Thymus (tissue), 14 donors: ENCODE measurements at places on chromosomes 7 and 10. TPM values are rescaled to one million over a fixed set of nuclear protein-coding genes. Genes with fewer than 3 reads are reported as not detected.

DNA sequence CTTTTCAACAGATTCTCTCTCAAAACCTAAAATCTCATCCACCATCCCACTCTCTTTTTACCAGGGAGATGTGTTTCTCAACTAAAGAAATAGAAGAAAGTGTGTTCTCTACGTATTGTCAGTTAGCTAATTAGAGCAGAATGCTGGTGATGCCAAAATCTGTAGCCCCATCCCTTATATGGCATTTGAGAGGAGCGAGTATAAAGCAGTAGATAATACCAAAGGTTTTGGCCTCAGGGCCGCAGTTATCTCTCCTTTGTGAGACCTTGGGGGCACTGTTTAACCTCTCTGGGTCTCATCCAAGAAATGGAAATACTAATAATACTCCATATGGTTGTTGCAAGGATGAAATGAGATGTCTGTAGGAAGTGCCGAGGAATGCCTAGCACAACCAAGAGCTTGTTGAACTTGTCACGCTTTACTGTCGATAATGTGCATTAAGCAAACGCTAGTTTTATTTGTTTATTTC lies 456 bp upstream of the DLD start:
- peaks cover 6% of the 10 kb centered on the region for H3K4me1 ChIP-seq
- H3K36me3 ChIP-seq = peaks cover 17% of the 10 kb centered on the region
- peak overlapping the region; percentile 62 for H3K27ac ChIP-seq

- no peaks in the 10 kb centered on the region for H3K27me3 ChIP-seq
- DNase-seq = no peak
- H3K4me1 ChIP-seq = no peaks in the 10 kb centered on the region
These were observed 166.9 kb downstream of the PTPRN2 start for GRCh38 chr7:158420591-158421340.

DNA sequence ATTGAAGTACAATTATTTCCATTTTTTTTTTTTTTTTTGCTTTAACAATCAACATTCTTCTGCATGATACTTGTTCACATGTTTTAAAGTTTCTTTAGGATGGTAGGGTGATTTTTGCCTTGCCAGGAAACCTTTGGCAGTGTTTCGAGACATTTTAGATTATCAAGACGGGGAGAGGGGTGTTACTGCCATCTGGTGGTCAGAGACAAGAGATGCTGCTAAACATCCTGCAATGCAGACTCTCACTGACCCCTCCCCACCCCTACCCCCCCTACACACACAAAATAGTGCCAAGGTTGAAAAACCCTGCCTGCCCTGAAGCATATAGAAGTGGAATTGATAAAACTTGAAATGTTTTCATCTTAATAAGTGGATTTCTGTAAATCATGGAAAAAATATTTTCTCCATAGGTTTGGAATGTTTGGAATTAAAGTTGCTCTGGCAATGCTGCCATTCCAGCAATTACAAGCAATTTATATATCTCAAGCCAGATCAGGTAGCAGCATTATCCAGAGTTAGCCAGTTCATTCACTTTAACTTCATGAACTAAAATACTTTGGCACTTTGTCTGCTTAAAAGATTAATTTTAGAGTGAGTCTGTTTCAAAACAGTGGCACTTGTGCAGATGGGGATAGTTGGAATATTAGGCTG lies 62.1 kb downstream of the SDHAF3 start:
- DNase-seq = peak; percentile 40
- no peaks in the 10 kb centered on the region for H3K27me3 ChIP-seq
- no peaks in the 10 kb centered on the region for H3K4me1 ChIP-seq
- H3K4me3 ChIP-seq = no peak overlapping the region

Gene TMEM225B
- 2.8 TPM for polyA plus RNA-seq

GRCh38 chr7:18509481-18509880 lies 13.9 kb downstream of the HDAC9 start:
- H3K27me3 ChIP-seq = no peaks in the 10 kb centered on the region
- no peak overlapping the region for H3K4me3 ChIP-seq
- H3K4me1 ChIP-seq = no peaks in the 10 kb centered on the region
- DNase-seq = no peak
- no peaks in the 10 kb centered on the region for H3K36me3 ChIP-seq
- no peak overlapping the region for H3K27ac ChIP-seq

Gene STK31
- polyA plus RNA-seq = 0.75 TPM

- no peak overlapping the region for H3K4me3 ChIP-seq
- no peaks in the 10 kb centered on the region for H3K36me3 ChIP-seq
- DNase-seq = no peak
- no peak overlapping the region for H3K27ac ChIP-seq
- H3K4me1 ChIP-seq = no peaks in the 10 kb centered on the region
These were observed 469.3 kb upstream of the KLF6 start for GRCh38 chr10:4254101-4254994.

- no peaks in the 10 kb centered on the region for H3K36me3 ChIP-seq
- H3K4me3 ChIP-seq = no peak overlapping the region
- no peaks in the 10 kb centered on the region for H3K4me1 ChIP-seq
- no peak overlapping the region for H3K27ac ChIP-seq
- no peaks in the 10 kb centered on the region for H3K27me3 ChIP-seq
These were observed 120.8 kb upstream of the NANOS1 start for GRCh38 chr10:118908557-118909256.

Gene RTKN2
- polyA plus RNA-seq = 6.2 TPM

Gene GHRHR
- polyA plus RNA-seq = 0.68 TPM

Gene PPIF
- 34.9 TPM for polyA plus RNA-seq

- peaks cover 8% of the 10 kb centered on the region for H3K4me1 ChIP-seq
- no peak overlapping the region for H3K4me3 ChIP-seq
- H3K27me3 ChIP-seq = no peaks in the 10 kb centered on the region
- no peaks in the 10 kb centered on the region for H3K36me3 ChIP-seq
- peak overlapping the region; percentile 42 for H3K27ac ChIP-seq
- DNase-seq = no peak
These were observed 153.4 kb downstream of the SGMS1 start for GRCh38 chr10:50470345-50470744.
